ENCODE measurements at places on chromosomes 3 and 15.

DNA sequence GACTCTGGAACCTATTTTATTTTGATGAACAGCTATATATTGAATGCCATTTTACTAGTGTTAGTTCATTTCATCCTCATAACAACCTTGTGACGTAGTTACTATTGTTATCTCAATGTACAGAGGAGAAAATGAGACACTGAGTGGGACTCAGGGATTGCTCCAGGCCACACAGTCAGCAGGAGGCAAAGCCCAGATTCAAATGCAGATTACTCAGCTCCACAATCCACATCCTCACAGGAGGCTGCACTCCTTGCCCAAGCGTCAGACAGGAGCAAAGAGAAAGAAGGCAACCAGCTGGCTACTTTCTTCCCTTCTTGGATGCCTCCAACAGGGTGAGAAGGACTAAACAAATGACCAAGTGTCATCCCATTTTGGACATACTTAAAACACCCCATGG is 92.0 kb upstream of the CCDC54 start:
- DNase-seq: no peak

DNA sequence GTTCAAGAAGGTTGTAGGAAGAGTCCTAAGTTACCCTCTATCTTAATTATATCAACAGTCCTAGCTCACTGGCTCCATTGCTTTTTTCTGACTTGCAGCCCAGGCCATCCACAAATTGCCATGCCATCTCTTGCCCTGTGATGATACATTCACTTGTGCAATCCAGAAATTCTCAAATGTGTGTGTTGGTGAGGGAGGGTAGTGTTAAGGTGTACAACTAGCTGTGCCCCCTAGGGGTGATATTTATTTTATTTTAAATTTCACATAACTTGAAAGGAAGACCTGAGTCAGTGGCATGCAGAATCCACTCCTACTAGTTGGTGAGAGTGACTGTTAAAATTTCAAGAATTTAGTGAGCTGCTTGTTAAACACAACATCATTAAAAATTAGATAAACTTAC is 156.1 kb upstream of the ANKRD28 start:
- no peak for DNase-seq

GRCh38 chr15:49895347-49896223 is 223.4 kb downstream of the ATP8B4 start:
- DNase-seq: no peak

GRCh38 chr3:43364494-43364893 is 78.2 kb downstream of the SNRK start:
- DNase-seq: no peak

DNA sequence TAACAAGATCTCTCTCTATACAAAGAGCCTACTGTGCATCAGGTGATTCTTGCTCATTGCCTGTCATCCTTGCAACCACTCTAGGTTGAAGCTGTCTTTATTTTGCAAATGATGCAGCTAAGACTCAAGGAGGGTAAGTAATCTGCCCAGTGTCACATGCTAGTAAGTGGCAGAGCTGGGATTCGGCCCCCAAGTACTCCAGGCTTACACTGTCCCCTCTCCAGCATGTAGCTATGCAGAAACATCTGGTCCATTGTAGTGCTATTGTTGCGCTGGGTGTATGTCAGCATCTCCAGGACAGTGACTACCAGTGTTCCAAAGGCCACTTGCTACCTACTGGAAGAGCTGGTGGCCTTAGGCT is 248.9 kb downstream of the SLCO3A1 start:
- no peak for DNase-seq

DNA sequence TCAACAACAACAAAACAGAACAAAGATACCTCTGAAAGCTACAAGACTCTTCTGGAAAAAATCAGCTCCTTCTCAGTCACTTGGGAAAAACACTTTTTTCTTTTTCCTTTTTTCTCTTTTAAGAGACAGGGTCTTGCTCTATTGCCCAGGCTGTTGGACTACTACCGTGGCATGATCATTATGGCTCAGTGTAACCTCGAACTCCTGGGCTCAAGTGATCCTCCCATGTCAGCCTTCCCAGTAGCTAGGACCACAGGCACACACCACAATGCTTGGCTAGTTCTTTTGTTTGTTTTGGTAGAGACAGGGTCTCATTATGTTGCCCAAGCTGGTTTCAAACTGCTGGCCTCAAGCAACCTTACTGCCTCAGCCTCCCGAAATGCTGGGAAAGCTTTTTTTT is 12.8 kb downstream of the MYO9A start:
- DNase-seq: no peak

GRCh38 chr15:69535101-69535638 is 82.6 kb downstream of the RPLP1 start:
- no peak for DNase-seq

DNA sequence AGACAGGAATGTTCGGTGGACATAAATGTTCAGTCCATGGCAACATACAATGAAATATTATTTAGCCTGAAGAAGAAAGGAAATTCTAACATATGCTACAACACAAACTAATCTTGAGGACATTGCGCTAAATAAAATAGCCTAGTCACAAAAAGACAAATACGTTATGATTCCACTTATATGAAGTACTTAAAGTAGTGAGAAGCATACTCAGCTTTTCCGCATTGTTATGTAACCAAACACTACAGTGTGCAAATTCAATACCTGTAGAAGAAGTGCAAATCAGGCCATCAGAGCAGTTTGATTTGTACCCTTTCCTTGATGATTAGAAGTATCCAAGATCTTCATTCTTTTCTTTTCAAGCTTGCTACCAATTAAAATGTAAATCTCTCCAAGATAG is 1023.4 kb upstream of the NR2F2 start:
- no peak for DNase-seq

GRCh38 chr3:12363397-12364195 is 74.7 kb downstream of the PPARG start:
- DNase-seq: no peak

DNA sequence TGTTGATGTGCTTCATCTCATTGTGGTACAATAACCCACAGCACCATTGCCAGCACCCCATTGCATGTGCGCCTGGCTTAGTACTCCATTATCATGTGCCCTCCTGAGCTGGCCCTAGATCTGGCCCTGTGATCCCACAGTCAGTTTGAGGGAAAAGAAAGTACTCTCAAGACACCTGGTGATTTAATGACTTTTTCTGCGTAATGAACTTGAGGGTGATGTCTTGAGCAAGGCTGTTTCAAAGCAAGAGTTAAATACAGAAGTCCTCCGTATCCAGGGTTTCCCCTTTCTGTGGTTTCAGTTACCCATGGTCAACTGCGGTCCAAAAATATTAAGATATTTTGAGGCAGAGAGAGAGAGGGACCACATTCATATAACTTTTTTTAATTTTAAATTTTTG is 16.3 kb downstream of the C3orf20 start:
- DNase-seq: no peak

DNA sequence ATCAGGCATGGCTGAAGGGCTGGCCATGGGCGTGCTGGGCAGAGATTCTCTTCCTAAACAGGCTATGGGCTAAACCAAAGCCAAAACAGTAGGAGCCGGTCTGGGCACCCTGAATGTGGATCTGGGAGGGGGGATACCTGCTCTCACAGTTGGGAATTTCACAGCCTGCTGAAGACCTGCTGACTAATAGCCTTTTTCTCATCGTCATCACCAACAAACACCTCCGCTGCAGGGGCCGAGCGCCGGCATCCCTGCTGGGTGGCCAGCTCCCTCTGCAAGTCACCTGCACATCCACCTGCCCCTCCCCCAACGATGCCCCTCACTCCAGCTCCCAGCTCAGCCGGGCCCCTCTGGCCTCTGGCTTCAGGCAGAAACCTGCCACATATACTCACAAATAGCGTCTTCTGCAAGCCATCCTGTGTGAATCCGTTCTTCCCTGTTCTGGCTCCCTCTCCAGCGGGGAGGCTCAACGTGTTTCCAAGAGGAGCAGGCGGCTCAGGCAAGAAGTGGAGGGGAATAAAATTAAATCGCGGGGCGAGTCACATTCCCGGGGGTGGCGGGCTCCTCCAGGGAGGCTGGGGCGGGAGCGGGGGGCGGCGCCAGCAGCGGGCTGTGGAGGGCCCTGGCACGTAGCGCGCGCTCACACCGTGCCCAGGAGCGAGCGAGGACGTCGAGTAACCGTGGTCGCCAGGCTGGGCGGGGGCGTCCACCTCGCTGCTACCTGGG is 466 bp downstream of the IQSEC1 start:
- no peak for DNase-seq

DNA sequence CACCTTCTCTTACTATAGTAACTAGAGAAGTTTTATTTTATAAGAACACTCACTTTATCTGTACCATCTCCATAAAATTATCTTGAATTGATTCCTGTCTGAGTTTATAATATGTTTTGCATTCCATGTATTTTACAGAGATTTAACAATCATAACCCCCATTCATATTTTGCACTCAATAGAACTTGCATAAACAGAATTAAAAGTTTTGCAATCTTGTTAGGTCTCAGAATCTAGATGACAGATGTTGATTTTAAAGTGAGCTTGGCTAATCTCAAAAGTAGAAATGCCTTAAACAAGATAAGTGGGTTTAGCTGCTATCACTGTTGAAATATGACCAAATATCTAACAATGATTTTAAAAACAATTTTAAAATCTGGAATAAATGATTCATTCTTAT is 107.9 kb upstream of the EPHA6 start:
- no peak for DNase-seq

DNA sequence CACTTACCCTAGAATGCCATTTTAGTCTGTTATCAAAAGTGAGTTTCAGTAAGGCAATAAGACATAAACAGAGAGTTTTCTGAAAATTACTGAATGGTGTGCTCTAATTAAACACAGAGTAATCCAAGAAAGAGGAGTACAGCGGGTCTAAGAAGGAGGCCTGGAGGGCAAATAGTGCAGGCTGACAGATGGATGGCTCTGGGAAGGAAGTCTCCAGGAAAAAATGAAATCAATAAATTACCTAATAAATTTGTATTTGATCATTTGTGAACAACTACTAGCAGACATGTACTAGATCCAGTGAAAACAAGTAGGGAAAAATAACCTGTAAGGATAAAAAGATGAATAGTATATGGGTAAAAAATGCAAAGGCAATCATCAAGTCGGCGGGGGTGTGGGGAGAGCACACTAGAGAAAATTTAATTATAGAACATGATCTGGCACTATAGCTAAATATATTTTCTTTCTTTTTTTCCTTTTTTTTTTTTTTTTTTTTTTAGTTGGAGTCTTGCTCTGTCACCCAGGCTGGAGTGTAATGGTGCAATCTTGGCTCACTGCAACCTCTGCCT is 22.6 kb upstream of the GPD1L start:
- no peak for DNase-seq

DNA sequence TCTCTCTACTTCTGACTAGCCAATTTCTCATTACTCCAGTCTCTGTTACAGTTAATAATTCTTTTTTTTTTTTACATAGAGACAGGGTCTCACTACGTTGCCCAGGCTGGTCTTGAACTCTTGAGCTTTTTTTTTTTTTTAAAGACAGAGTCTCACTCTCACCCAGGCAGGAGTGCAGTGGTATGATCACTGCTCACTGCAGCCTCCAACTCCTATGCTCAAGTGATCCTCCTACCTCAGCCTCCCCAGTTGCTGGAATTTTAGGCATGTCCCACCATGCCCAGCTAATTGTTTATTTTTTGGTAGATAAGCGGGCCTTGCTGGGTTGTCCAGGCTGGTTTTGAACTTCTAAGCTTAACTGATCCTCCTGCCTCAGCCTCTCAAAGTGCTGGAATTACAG is 13.6 kb downstream of the IP6K1 start:
- no peak for DNase-seq

GRCh38 chr3:8486936-8487335 is 14.7 kb upstream of the LMCD1 start:
- no peak for DNase-seq

DNA sequence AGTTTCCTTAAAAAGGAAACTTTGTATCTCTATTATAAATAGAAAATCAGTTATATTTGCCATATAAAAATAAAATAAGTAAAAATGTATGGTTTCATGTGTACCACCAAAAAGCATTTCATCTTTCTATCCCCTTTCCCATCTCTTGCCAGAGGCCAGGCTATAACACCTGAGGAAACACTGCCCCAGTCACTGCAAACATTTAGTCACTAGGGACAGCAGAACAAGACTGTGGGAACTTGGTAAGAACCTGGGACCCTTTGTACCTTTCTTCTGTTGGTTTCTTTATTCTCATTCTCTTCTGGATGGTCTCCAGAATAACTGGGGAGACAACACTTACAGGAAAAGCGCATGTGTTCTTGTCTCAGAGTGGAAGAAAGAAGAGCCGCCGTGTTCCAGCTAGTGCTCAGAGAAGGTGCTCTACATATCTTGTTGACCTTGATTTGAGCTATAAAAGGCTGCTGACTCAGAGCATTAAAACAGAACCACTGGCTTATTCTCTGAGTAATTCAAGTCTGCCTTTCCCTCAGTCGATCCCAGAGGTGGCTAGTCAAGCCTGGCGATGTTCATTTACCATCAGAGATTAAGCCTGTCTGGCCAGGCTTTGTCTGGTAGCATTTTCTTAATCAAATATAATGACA is 361.6 kb downstream of the RBMS3 start:
- no peak for DNase-seq

DNA sequence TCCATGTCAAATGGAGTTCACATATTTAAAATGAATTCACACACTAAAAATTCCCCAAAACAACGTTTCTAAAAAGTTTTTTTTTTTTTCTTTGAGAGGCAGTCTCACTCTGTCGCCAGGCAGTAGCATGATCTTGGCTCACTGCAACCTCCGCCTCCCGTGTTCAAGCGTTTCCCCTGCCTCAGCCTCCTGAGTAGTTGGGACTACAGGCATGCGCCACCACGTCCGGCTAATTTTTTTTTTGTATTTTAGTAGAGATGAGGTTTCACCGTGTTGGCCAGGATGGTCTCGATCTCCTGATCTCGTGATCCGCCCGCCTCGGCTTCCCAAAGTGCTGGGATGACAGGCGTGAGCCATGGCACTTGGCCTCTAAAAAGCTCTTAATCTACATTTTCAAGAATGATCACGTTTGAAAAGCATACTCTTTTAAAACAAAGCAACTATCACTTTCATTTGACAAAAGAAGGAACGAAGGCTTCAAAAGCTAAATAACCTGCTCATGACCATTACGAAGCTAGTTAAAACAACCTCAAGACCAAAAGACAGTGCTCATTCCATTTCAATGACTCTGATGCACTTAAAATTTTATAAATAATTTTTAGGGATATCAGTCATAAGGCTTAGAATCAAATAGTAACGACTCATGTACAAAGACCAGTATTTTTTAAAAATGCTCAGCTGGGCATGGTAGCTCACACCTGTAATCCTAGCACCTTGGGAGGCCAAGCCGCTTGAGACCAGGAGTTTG is 5.5 kb downstream of the UBE3A start:
- DNase-seq: no peak

- no peak for DNase-seq
Measured at GRCh38 chr3:101646726-101647125, 30.2 kb downstream of the ZBTB11 start.
